ENCODE measurements at places on chromosomes 13 and 19.

DNA sequence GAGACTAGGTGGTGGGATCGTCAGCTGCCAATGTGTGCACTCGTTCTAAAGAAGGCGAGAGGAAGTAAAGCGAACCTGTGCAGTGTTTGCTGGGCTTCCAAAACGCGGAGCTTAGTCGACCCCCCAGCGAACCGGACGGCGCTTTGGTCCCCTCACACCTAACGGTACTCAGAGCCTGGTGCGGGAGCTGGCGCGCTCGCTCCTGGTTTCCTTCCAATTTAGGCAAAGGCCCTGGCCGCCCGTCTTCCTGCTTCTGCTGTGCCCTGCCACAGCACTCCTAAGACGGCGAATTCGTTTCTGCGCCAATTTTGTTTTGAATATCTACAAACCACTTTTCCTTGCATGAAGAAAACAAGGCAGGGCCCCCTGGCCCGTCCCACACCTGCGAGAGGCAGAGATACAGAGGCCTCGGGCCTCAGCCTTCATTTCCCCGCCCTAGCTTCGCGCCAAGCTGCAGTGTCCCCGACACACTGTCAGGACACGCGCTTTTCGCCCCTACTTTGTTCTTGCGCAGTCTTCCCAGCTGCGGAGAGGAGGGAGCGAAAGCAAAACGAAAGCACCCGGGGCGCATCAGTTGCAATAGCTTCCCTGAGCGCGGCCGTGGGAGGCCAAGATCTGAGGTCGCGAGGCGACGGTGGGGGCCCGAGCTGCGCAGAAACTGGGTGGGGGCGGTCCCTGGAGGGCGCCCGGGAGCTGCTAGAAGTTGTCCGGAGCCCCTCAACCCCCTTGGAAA is 111.9 kb downstream of the KCNRG start:
- H3K4me1 ChIP-seq, result peaks cover 65% of the 10 kb centered on the region
- peaks cover 82% of the 10 kb centered on the region for H3K27me3 ChIP-seq
- H3K4me3 ChIP-seq, result peak overlapping the region; percentile 81
- DNase-seq, result peak; percentile 44
- no peak overlapping the region for H3K27ac ChIP-seq
- no peaks in the 10 kb centered on the region for H3K36me3 ChIP-seq

GRCh38 chr19:18939922-18940768 is 872 bp downstream of the HOMER3 start:
- H3K27ac ChIP-seq, result no peak overlapping the region
- peak overlapping the region; percentile 82 for H3K4me3 ChIP-seq

GRCh38 chr13:32903720-32904119 is 112.5 kb upstream of the KL start:
- no peak overlapping the region for H3K4me3 ChIP-seq
- H3K36me3 ChIP-seq, result no peaks in the 10 kb centered on the region
- H3K27ac ChIP-seq, result no peak overlapping the region

DNA sequence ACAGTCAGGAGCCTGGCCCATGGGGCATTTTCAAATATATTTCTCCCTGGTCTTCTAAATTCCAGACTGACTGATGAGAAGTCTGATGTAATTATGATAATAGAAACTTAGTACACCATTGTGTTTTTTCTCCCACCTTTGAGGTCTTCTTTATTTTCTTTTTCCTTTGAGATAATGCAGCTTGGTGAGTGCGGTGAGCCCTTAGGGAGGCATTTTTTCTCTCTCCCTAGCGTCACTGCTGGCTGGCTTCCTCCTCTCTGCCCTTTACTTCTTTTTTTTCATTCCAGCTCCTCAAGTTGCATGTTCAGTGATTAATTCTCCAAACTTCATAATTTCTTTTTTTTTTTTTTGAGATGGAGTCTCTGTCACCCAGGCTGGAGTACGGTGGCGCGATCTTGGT is 12.8 kb upstream of the CDC42EP5 start:
- H3K4me1 ChIP-seq, result peaks cover 5% of the 10 kb centered on the region
- no peaks in the 10 kb centered on the region for H3K36me3 ChIP-seq
- H3K27me3 ChIP-seq, result peaks cover 29% of the 10 kb centered on the region

DNA sequence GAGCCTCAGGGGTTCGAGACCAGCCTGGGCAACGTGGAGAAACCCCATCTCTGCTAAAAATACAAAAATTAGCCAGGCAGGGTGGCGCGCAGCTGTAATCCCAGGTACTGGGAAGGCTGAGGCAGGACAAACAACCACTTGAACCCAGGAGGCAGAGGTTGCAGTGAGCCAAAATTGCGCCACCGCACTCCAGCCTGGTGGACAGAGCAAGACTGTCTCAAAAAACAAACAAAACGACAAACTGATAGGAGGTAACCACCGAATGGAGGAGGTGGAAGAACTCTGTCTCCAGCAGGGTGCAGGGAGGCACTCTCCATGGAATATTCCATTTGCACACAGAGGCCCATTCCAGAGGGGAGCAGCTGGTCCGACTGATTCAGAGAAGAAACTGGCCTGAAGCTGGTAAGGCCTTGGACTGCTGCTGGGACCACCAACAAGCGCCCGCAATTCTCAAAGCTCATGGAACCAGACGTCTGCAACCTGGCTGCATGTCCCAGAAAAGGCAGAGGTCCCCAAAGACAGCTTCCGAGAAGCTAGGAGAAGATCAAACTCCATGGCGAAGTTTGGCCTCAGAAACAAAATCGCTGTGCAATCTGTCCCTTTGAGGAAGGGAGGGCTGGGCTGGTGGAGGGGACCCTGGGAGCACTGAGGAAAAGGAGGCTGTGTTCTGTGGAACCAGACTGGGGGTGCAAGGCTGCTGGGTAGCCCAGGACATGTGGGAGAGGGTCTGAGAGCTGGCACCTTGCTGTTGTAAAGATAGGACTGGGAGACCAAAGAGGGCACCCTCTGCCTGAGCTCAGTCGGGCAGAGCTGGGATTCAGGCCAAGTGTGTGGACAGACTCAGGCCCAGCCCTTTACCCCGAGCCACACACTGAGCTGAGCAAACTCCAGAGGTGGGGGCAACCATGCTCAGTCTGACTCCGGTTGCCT is 35.2 kb downstream of the SLC25A42 start:
- peaks cover 11% of the 10 kb centered on the region for H3K27me3 ChIP-seq
- H3K36me3 ChIP-seq, result no peaks in the 10 kb centered on the region
- no peak overlapping the region for H3K4me3 ChIP-seq
- no peak for DNase-seq

GRCh38 chr19:57241176-57241575 is 744 bp downstream of the ZNF805 start:
- peaks cover 17% of the 10 kb centered on the region for H3K36me3 ChIP-seq
- peak overlapping the region; percentile 97 for H3K4me3 ChIP-seq
- H3K27ac ChIP-seq, result peak overlapping the region; percentile 92
- no peak for DNase-seq

- no peak overlapping the region for H3K27ac ChIP-seq
- no peaks in the 10 kb centered on the region for H3K27me3 ChIP-seq
- H3K4me3 ChIP-seq, result no peak overlapping the region
Measured at GRCh38 chr13:80389073-80390038, 48.4 kb upstream of the SPRY2 start.

DNA sequence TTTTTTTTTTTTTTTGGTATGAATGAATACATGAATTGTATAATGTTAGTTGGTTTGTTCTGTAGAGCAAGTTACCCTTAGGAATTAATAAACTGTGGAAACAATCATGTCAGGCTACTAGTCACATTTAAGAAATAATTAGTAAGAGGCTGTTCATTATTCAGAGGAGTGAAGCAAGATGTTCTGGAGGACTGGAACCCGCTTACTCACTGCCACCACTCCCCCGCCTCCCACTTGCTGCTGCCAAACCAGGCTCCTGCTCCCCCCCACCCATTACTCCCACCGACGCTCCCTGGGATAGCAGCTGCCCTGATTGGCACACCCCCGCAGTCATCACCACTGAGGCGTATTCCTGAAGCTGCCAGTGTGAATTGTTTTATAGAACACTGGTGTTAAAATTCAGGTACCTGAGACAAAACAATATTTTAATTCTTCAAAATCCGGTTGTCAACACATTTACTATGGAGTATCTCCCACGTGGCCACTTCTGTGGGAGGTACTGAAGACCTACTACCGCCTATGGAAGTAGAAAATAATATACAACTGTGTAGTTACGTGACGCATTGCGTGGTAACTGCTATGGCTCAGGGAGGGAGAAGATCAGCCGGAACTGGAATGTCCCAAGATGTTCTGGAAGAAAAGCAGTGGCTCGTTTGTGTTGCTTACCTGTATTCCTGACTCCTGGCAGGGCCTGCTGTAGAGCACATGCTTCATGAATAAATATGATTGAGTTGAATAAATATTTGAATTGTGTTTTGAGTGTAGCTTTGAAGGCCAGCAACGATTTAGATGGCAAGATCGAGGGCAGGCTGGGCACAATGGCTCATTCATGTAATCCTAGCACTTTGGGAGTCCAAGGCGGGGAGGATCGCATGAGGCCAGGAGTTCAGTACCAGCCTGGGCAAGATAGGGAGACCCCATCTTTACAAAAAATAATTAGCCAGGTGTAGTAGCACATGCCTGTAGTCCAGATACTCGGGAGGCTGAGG is 1.7 kb downstream of the DPY19L3 start:
- DNase-seq, result no peak
- H3K4me1 ChIP-seq, result peaks cover 35% of the 10 kb centered on the region
- H3K27ac ChIP-seq, result peak overlapping the region; percentile 76
- peak overlapping the region; percentile 78 for H3K4me3 ChIP-seq
- H3K27me3 ChIP-seq, result no peaks in the 10 kb centered on the region

- peaks cover 6% of the 10 kb centered on the region for H3K36me3 ChIP-seq
- no peaks in the 10 kb centered on the region for H3K27me3 ChIP-seq
- no peak for DNase-seq
- peak overlapping the region; percentile 21 for H3K27ac ChIP-seq
- H3K4me1 ChIP-seq, result peaks cover 34% of the 10 kb centered on the region
- no peak overlapping the region for H3K4me3 ChIP-seq
Measured at GRCh38 chr19:34236035-34236987, 18.0 kb upstream of the GARRE1 start.

- no peaks in the 10 kb centered on the region for H3K36me3 ChIP-seq
- H3K4me1 ChIP-seq, result peaks cover 10% of the 10 kb centered on the region
- H3K4me3 ChIP-seq, result no peak overlapping the region
- no peak overlapping the region for H3K27ac ChIP-seq
- H3K27me3 ChIP-seq, result peaks cover 24% of the 10 kb centered on the region
- DNase-seq, result no peak
Measured at GRCh38 chr13:41463838-41464602, 6.7 kb downstream of the RGCC start.

- H3K4me1 ChIP-seq, result peaks cover 3% of the 10 kb centered on the region
- no peak overlapping the region for H3K4me3 ChIP-seq
Measured at GRCh38 chr13:100560498-100561157, 28.0 kb downstream of the GGACT start.

DNA sequence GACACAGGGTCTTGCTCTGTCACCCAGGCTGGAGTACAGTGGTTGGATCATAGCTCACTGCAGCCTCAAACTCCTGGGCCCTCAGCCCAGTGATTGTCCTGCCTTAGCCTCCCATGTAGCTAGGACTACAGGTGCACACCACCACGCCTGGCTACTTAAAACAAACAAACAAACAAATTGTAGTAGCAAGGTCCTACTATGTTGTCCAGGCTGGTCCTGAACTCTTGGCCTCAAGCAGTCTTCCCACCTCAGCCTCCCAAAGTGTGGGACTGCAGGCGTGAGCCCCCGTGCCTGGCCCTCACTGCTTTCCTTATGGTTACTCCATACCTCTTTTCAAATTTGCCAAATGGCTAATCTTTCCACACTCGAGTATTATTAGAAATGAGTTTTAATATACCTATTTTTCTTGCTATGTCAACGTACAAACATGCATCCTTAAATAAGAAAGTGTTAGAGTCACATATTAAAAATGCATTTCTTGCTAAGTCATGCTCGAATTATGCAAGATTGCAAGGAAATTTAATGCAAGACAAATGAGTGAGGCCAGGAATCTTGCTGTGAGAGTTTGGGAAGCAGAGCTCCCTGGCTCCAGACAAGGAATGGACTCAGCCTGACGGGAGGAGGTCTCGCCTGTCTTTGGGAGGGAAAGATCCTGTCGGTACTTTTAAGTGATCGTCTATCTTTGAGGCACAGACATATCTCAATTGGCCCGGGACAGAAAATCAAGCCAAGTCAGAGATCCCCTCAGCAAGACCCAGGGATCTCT is 39.4 kb downstream of the RFX2 start:
- no peaks in the 10 kb centered on the region for H3K36me3 ChIP-seq
- H3K4me3 ChIP-seq, result no peak overlapping the region
- H3K27ac ChIP-seq, result no peak overlapping the region

DNA sequence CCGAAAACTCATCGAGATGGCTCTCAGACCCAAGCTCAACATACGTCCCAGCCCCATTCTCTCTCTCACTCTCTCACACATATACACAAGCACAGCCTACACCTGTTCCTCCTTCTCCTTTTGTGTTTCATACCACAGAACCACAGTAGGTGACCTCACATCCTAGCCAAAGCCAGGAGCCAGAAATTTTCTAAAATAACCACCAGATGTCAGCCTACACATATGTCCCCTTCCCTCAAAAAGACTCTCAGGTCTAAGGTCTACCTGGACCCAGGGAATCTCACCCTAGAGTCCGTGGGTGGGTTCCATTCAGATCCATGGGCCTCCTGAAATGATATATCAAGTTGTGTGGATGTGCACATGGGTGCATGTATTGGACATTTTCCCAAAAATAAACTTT is 104.2 kb upstream of the IPO5 start:
- H3K27ac ChIP-seq, result no peak overlapping the region
- H3K4me3 ChIP-seq, result no peak overlapping the region
- H3K27me3 ChIP-seq, result no peaks in the 10 kb centered on the region
- H3K36me3 ChIP-seq, result no peaks in the 10 kb centered on the region

GRCh38 chr13:39326469-39327171 is 276.4 kb downstream of the LHFPL6 start:
- DNase-seq, result no peak
- H3K27me3 ChIP-seq, result peaks cover 20% of the 10 kb centered on the region

- H3K4me3 ChIP-seq, result no peak overlapping the region
- no peak for DNase-seq
- peaks cover 7% of the 10 kb centered on the region for H3K4me1 ChIP-seq
- peaks cover 63% of the 10 kb centered on the region for H3K27me3 ChIP-seq
Measured at GRCh38 chr19:2287585-2288337, 5.8 kb upstream of the PEAK3 start.

DNA sequence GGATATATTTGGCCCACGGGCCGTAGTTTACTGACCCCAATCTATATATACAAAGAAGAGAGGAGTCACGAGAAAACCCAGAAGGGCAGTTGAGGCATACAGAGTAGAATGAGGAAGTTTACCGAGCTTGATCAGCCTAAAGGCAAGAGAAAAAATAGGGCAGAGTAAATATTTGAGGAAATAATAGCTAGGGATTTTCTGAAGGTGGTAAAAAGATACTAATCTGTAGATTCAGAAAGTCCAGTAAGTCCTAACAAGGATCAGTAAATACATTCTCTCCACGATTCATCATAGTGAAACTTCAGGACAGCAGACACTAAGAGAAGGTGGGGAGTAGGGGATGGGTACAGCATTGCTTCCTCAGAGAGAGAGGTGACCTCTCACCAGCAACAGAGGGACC is 248.1 kb downstream of the ATP8A2 start:
- H3K36me3 ChIP-seq, result no peaks in the 10 kb centered on the region
- H3K4me3 ChIP-seq, result no peak overlapping the region
- no peaks in the 10 kb centered on the region for H3K27me3 ChIP-seq
- peaks cover 5% of the 10 kb centered on the region for H3K4me1 ChIP-seq
- H3K27ac ChIP-seq, result no peak overlapping the region

Measured in WTC11 (cell line).